ENCODE measurements at places on chromosomes 16 and 17.

- DNase-seq = no peak
Observed at GRCh38 chr16:63461248-63461841, 1425.1 kb upstream of the CDH8 start.

- no peak for DNase-seq
Observed at GRCh38 chr16:51326131-51326856, 175.2 kb upstream of the SALL1 start.

DNA sequence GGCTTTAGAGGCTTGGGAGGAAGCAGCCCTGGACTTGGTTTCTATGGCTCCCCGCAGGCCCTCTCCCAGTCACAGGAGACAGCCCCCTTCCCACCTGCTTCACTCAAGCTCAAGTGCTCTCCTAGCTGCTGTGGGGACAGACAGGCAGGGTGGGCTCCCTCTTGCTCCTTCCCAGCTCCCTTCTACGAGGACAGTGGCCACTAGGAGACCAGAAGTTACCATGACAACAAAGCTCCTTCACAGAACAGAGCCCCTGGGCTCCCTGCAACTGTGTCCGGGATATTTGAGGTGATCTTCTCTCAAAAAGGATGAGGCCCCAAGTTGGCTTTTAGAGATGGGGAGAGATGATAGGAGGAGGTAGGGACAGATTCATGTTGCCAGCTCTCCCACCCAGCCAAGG lies 116.3 kb downstream of the AMFR start:
- no peak for DNase-seq

DNA sequence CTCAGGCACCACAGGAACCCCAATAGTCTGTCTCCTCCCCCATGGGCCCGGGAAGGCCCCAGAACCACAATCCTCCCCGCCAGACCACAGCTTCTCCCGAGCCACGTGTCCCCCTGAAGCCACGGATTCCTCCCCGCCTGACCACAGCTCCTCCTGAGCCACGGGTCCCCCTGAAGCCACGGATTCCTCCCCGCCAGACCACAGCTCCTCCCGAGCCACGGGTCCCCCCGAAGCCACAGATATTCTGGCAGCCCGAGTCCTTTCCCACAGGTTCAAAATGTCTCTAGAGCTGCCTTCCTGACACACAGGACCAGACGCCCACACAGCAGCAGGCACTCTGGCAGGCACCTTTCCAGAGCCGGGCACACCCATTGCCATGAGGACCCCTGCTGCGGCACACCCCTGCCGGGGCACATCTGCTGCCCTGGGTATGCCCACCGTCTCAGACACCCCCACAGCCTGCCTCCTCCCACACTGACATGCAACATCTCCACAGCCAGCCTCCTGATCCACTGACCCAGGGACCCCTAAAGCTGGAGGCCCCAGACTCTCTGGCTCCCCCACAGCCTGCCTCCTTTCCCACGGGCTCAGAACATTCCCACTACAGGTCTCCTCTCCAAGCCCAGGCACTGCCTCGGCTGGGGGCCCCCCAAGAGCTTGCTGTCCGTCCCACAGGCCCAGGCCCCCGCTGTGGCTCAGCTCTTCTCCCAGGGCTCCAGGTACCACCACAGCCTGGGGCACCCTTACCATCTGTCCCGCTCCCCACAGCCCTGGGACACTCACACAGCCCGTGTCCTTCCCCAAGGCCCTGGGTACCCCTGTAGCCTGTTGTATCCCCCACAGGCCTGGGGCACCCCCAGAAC lies 2.2 kb downstream of the KIAA0753 start:
- DNase-seq = no peak

All from activated gamma-delta T cell treated with Interleukin-2 at 50 U/mL for 16 hours (primary cell).